ENCODE measurements at places on chromosomes 4 and X. TPM values are rescaled to one million over a fixed set of nuclear protein-coding genes. Genes with fewer than 3 reads are reported as not detected.

APELA gene
- 0.25 TPM for total RNA-seq

KLB gene
- not detected for total RNA-seq

OPN1MW2 gene
- total RNA-seq: not detected

KIAA1210 gene
- 0.03 TPM for total RNA-seq

VEGFD gene
- total RNA-seq: 1.5 TPM

GRCh38 chr4:38385093-38386004, 278.6 kb upstream of the KLF3 start:
- no peaks in the 10 kb centered on the region for H3K36me3 ChIP-seq
- H3K27me3 ChIP-seq: no peaks in the 10 kb centered on the region
- peak overlapping the region; percentile 11 for H3K27ac ChIP-seq

GRCh38 chr4:160129439-160129838, 1026.6 kb downstream of the RAPGEF2 start:
- H3K4me3 ChIP-seq: no peak overlapping the region
- H3K27me3 ChIP-seq: no peaks in the 10 kb centered on the region
- DNase-seq: no peak
- H3K36me3 ChIP-seq: no peaks in the 10 kb centered on the region

DNA sequence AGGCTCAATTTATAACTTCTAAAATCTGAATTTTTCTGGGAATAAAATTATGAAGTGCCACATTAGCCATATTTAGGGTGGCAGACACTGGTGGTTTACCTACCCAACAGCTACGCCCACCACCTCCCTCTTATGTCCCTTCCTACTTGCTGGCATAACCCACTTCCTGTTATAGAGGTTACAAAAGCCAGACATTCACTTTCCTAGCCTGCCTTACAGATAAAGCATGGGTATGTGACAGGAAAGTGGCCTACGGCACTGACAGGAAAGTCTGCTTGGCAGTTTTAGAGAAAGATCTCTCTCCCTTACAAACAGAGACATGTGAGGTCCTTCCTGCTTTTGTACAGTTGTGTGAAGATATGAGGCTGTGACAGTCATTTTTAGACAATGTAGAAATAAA, 12.4 kb downstream of the DDX53 start:
- H3K4me1 ChIP-seq: no peaks in the 10 kb centered on the region
- DNase-seq: peak; percentile 1
- no peak overlapping the region for H3K4me3 ChIP-seq
- H3K27ac ChIP-seq: no peak overlapping the region
- H3K36me3 ChIP-seq: no peaks in the 10 kb centered on the region

DNA sequence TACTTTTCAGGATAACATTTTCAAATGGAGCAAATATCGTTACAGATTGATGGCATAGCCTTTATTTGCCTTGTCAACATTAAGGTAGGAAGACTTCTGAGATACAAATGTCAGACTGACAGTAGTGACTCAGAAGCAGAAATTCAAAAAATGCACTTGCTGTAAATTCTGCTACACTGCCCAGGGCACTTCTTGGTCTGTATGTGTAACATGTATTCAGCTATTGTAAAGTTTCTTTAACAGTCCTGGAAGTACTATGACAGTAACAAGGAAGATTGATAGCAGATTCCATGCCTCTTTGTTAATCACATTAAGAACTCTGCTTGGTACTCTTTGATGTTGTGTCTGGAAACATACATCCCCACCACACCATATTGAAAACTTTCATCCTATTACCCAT, 69.6 kb upstream of the PCDH18 start:
- DNase-seq: no peak

GRCh38 chr4:108749119-108749518, 13.7 kb downstream of the ETNPPL start:
- no peak overlapping the region for H3K4me3 ChIP-seq
- no peaks in the 10 kb centered on the region for H3K4me1 ChIP-seq
- no peaks in the 10 kb centered on the region for H3K27me3 ChIP-seq
- H3K36me3 ChIP-seq: no peaks in the 10 kb centered on the region
- H3K27ac ChIP-seq: no peak overlapping the region

- H3K27me3 ChIP-seq: no peaks in the 10 kb centered on the region
- no peak overlapping the region for H3K4me3 ChIP-seq
- no peaks in the 10 kb centered on the region for H3K36me3 ChIP-seq
These were observed 75.6 kb downstream of the CPE start for GRCh38 chr4:165454426-165454825.

DNA sequence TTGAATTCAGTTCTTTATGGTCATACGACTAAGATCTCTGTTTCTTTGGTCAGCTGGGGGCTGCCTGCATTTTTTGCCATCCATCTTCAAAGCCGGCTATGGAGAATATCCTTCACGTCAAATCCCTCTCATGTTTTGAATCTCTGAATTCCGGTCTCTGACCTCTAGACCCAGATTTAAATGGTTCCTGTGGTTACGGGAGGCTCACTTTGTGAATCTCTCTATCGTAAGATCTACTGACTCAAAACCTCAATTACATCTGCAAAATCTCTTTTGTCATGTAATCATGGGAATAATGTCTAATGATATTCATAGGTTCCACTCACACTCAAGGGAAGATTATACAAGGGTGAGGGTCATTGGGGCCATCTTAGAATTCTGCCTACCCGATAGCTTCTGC, 5.7 kb upstream of the MPC1L start:
- no peak overlapping the region for H3K4me3 ChIP-seq
- H3K36me3 ChIP-seq: no peaks in the 10 kb centered on the region
- DNase-seq: no peak
- H3K27ac ChIP-seq: no peak overlapping the region

DNA sequence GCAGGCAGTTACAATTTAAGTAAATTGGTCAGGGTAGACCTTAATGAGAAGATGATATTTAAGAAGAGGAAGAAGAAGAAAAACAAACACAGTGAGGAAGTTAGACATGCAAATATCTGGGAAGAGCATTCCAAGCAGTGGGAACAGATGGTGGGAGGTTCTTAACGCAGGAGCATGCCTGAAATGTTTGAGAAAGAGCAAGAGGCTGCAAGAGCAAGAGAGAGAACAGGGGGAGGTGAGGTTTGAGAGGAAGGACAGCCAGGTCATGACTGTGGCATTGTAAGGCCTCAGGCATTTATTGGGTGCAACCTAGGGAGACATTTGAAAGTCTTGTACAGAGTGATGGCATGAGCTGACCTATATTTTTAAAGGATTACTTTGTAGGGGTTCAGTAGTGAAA, 136.0 kb downstream of the UGT8 start:
- H3K4me3 ChIP-seq: no peak overlapping the region
